ENCODE measurements at places on chromosomes 3 and 15.
A peak's percentile ranks its signal among the peaks of the same experiment; 100 is the strongest.

DNA sequence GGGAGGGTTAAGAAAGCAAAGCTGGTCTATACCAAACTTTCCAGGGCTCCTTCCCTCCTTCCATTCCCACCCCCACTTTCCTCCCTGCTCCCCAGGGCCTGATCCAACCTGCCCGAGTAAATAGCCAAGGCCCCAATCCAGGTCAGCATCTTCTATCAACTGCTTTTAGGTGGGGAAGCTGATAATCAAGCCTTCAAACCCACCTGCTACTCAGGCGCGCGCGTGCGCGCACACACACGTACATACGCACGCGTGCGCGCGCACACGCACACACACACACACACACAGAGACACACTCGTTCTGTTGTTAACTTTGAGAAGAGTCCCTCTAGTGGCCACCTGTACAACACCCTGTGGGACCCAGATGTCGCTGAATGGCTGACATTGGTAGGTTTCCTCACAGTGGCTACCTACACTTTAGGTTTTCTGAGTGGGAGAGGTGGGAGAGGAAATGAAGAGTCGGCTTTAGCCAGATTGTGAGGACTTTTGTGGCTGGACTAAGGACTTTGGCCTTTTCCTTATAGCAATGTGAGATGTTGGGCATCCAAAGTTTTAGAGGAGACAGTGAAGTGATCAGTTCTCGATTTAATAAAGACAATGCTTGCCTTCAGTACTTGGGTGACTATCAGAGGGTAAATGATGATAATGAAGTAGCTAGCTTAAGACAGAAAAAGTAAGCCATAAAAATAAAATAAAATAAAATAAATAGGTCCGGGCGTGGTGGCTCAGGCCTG, 179.9 kb upstream of the C2CD4B start:
- peak; percentile 76 for DNase-seq

GRCh38 chr3:56792193-56792592, 9.6 kb downstream of the ARHGEF3 start:
- DNase-seq, result no peak

GRCh38 chr15:50487287-50487686, 59.2 kb downstream of the USP50 start:
- DNase-seq, result no peak

GRCh38 chr3:66363148-66363547, 137.7 kb downstream of the LRIG1 start:
- no peak for DNase-seq

GRCh38 chr3:134008630-134009156, 21.0 kb downstream of the SLCO2A1 start:
- DNase-seq, result no peak

DNA sequence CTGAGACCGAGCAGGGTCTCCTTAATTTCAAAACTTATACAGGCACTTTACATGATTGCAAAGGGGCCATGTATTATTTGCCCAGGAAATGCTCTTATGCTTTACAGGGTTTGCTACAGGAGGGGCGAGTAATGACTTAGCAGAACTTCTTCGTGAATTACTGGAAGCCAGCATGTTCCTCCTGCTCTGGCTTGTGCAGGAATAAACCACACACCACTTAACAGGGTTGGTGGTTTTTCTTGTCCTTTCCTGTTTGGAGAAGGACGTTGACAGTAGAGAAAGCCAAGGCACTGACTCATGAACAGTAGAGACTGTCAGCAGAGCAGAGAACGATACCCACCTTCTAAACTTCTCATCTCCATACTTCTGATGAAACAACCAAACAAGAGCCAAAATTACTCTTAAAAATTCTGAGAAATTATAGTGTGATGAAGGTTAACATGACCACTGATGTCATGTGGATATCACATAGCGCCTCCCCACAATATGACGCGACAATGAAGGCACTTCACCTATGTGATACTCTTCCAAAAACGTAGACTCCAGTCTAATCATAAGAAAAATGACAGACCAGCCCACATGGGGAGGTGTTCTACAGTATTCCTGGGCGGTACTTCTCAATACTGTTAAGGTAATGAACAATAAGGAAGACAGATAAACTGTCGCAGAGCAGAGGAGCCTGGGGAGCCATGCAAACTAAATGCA, 24.7 kb upstream of the MCTP2 start:
- DNase-seq, result peak; percentile 12

DNA sequence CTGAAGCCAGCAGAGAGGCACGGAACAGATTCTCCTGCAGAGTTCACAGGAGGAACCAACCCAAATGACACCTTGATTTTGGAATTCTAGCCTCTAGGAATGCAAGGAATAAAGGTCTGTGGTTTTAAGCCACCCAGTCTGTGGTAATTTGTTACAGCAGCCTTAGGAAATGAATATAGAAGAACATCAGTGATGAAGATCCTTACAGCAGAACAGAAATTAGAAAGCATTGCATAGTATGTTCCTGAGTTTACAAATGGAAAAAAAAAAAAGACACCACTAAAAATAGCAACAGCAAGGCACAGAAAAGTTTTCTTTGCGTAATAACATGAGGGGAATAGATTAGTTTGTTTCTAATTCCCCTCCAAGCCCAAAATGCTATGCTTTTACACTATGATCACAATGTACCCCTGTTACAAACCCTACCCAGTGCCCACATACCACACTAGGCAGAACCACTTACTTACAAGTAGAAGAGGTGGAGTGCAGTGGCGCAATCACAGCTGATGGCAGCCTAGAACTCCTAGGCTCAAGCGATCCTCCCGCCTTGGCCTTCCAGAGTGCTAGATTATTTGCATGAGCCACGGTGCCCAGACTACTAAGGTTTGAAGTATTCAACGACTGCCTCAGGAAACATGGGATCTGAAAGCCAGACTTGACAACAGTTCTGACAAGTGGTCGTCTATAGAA, 84.3 kb downstream of the SHQ1 start:
- DNase-seq, result no peak

DNA sequence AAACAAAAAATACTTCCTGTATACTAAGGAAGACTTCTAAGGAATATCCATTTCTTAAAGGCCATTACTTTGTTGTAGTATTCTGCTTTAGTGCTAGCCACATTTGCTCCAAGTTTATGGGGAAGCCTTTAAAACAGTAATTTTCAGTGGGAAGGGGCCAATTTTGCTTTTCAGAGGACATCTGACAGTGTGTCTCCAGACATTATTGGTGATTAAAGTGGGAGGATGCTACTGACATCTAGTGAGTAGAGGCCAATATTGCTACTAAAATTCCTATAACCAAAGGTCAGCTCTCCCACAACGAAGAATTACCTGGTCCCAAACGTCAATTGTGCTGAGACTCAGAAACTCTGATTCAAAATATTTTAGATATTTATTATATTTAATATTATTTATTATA, 24.8 kb downstream of the SLC28A2 start:
- DNase-seq, result peak; percentile 47

DNA sequence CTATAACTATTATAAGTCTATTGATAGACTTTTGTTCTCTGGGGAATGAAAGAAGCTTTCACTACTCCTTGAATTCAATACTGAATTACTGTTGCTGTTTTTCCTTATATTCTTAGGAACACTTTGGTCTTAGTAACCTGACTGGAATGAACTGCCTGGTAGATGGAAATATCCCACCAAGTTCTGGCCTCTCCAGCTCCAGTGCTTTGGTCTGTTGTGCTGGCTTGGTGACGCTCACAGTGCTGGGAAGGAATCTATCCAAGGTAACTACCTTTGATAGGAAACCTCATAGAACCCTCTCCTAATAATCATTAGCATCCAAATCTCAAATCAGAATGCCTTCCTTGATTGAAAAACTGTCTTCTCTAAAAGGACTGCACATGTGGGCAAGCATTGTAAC, 69.1 kb downstream of the GALK2 start:
- no peak for DNase-seq

- no peak for DNase-seq
Measured at GRCh38 chr3:71881732-71882131, 96.8 kb upstream of the PROK2 start.

- DNase-seq, result no peak
Measured at GRCh38 chr3:125077864-125078263, 22.1 kb upstream of the HEG1 start.

- DNase-seq, result no peak
Measured at GRCh38 chr15:65963911-65964482, 94.7 kb downstream of the RAB11A start.

- no peak for DNase-seq
Measured at GRCh38 chr3:172257648-172258400, 190.4 kb downstream of the GHSR start.

DNA sequence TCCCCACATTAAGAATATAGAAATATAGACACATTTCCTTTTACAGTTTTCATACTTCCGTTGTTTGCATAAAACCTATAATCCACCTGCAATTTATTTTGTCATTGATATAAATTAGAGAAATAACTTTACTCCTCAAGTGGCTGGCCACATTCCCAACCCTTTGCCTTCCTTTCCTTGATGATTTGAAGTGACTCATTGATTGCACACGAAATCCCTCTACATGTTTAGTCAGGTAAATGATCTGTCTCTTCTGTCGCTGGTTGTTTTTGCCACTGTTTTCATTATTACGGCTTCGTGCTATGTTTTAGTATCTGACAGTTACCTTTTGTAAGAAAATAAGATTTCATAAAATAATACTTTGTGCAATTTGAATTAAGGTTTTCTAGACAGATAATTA, 272.2 kb upstream of the NR2E3 start:
- no peak for DNase-seq

- no peak for DNase-seq
Measured at GRCh38 chr3:55169608-55170072, 241.8 kb upstream of the LRTM1 start.

DNA sequence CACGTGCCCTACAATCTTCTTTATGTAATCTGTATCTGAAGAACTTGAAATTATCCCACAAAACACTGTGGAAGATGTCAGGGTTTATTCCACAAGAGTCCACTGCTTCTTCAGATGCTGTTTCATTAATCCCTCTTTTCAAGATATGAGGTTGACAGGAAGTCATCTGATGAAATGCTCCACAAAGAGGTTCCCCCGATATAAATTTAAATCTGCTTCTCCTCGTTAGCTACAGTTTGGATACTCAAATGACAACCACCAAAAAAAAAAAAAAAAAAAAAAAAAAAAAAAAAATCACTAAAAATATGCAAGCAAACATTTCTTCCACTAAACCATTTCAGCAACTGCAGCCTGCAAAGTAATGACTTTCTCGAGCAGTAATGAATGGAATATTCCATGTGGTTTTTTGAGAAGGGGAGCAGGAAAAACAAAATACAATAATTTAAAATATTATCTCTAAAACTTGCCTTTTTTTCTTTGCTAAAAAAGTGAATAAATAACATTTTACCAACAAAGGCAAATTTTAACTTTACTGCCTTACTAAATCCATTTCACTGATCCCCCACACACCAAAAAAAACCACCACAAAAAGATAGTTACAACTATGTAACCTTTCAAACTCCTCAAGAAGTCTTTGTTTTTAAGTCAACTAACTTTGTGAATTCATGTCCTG, 37.8 kb downstream of the DLG1 start:
- DNase-seq, result no peak

DNA sequence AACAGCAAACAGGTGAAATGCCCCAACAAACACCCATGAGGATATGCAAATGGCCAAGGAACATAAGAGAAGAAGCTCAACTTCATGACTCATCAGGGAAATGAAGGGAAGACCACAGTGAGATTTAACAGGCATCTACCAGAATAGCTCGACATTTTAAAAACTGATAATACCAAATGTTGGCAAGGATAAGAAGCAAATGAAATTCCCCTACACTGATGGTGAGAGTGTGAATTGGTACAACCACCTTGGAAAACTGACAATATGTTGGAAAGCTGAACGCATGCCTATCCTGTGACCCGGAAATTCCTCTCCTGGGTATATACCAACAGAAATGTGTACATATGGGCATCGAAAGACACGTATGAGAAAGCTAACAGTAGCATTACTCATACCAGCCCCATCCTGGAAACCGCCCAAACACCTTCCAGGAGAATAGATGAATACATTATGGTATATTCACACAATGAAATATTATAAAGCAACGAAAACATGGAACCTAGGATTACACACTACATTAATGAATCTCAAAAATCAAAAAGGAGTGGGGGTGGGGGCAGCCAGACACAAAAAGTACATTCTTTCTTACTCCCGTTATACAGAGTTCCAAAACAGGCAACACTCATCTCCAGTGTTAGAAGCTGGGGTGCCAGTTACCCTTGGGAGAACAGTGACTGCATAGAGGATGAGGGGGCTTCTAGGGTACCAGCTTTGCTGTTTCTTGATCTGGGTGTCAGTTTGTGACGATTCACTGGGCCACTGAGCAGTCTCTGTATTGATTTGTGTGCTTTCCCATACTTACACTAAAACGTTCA, 16.9 kb downstream of the RFTN1 start:
- no peak for DNase-seq

DNA sequence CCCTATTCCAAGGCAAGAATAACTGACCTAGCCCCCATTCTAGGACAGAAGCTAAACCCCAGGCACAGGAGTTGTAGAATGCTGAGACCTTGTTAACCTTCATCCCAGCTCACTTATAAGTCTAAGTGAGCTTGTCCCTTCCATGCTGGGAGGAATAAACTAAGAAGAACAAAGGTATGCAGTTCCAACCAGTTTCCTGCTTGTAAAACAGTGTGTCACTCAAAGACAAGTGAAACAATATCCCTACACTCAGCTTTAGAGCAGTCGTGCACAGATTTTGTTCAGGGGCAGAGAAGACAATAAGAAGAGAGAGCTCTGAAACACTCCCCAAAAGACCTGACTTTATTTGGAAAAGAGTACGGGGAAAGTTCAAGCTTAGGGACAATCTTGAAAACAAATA, 292.1 kb downstream of the CGGBP1 start:
- DNase-seq, result no peak

GRCh38 chr15:69060744-69061143, 46.2 kb downstream of the NOX5 start:
- DNase-seq, result peak; percentile 25

- DNase-seq, result no peak
Measured at GRCh38 chr3:118101891-118102290, 932.8 kb downstream of the IGSF11 start.

DNA sequence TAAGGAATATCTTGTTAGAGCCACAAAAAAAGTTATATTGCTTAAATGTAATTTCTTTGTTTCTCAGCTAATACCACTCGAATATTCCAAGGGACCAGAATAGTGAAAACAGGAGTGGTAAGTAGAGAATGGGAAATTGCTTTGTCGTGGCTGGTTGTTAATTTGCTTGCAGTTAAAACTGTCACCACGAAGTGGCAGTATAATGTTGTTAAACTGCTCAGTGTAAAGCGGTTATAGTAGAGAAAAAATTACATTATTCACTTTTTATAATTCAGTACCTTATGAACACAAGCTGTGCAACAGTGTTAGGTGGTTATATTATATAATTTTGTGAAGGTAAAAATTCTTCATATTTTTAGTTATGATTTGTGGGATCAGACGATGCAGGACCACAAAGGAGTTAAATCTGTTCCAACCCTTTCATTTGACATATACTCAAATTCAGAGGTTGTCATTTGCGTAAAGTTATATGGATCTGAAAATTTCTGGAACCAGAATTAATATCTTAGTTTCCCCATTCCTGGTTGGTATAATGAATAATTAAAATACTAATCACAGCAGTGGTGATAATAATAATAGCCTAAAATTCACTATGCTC, 171.8 kb downstream of the FEZF2 start:
- peak; percentile 5 for DNase-seq

GRCh38 chr15:100723315-100723801, 121.0 kb downstream of the ASB7 start:
- no peak for DNase-seq

All from CD4-positive, alpha-beta T cell treated with Interleukin-17A for 1 hour (primary cell).